ENCODE measurements at places on chromosomes 1 and 21.

- no peak for DNase-seq
Measured at GRCh38 chr1:91781901-91782622, 103.9 kb downstream of the TGFBR3 start.

- no peak for DNase-seq
Measured at GRCh38 chr1:177571076-177571475, 398.8 kb downstream of the SEC16B start.

DNA sequence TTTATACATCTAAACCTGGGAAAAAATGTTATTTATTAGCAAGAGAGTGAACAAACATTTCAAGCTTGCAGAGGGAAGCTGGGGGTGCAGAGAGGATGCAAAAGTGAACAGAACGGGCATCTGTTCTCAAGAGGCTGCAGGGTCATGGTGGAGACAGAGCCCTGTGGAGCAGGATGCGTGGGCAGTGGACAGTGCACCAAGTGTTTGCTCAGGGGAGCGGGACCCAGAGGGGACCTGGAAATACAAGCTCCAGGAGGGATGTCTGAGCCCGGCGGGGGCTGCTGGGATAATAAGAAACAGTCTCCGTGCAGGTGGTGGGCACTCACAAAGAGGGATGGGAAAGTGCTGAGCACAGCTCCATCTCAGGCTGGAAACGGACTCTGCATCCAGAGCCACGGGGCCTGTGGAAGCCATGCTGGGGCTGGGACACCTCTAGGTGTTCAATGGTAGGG, 105.3 kb upstream of the SLC45A1 start:
- no peak for DNase-seq

DNA sequence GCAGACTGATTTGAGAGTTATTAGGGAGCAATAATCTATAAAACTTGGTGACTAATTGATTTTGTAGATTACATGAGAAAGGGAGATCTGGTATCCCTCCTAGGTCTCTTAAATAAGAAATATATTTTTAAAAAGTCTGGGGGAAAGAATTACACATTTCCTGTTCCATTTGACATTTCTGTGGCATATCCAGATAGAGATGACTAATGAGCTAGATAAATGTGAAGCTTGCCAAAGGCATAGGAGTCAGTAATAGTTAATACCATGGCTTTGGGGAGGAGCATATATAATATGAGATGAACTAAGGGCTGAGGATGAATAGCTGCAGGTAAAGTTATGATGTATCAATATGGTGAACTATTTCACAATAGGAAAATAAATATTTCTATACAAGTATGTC, 663.7 kb downstream of the PTPRC start:
- no peak for DNase-seq

- DNase-seq: peak; percentile 65
Measured at GRCh38 chr1:90850898-90851710, 134.0 kb upstream of the BARHL2 start.

DNA sequence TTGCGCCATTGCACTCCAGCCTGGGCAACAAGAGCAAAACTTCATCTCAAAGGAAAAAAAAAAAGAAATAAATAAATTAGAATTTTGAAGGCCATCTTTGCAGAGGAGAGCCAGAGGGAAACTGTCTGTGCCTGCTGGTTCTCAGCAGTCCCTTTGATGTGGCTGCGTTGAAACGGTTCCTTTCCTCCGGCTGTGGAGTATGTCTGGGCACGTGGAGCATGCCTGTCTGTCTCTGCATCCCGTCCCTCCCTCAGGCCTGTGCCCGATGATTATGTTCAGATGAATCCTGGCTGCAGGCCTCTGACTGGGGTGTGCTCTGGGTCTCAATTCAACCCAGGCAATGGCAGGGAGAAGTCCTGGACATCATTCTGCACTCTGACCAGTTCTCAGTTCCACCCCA, 33.4 kb downstream of the KIAA1614 start:
- no peak for DNase-seq

GRCh38 chr1:156074661-156075060, 7.6 kb downstream of the MEX3A start:
- no peak for DNase-seq

GRCh38 chr1:26811057-26811456, 15.4 kb upstream of the ZDHHC18 start:
- DNase-seq: no peak

GRCh38 chr1:162380061-162380846, 1.3 kb upstream of the C1orf226 start:
- no peak for DNase-seq

- no peak for DNase-seq
Measured at GRCh38 chr1:208931936-208932335, 651.6 kb upstream of the CAMK1G start.

- DNase-seq: no peak
Measured at GRCh38 chr1:27117733-27118439, 37.0 kb downstream of the SLC9A1 start.

DNA sequence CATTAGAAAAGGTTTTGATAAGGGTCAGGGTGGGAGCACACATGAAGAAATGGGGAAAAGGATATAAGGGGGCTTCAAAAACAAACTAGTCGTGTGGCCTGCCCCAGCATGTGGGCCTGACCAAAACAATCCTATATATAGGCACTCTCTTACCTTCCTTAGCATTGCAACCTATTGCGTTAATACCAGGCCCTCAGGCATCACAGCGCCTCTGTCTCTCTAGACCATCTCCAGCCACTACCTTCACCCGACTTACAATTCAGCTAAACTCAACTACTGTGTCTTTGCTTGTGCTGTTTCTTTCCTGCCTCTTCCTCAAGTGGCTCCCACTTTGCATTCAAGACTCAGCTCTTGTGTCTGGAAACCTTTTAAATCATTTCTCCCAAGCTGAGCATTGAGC, 47.0 kb upstream of the GJA5 start:
- DNase-seq: no peak

- no peak for DNase-seq
Measured at GRCh38 chr1:232328486-232329102, 301.3 kb downstream of the SIPA1L2 start.

DNA sequence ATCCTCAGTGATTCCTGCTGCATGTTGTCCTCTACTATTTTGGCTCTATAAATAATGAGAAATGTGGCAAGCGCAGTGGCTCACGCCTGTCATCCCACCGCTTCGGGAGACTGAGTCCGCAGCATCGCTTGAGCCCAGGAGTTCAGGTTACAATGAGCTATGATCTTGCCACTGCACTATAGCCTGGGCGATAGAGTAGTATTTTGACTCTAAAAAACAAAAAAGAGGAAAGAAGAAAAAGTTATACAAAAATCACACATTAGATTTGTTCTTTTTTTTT, 756 bp upstream of the SLC25A44 start:
- no peak for DNase-seq

DNA sequence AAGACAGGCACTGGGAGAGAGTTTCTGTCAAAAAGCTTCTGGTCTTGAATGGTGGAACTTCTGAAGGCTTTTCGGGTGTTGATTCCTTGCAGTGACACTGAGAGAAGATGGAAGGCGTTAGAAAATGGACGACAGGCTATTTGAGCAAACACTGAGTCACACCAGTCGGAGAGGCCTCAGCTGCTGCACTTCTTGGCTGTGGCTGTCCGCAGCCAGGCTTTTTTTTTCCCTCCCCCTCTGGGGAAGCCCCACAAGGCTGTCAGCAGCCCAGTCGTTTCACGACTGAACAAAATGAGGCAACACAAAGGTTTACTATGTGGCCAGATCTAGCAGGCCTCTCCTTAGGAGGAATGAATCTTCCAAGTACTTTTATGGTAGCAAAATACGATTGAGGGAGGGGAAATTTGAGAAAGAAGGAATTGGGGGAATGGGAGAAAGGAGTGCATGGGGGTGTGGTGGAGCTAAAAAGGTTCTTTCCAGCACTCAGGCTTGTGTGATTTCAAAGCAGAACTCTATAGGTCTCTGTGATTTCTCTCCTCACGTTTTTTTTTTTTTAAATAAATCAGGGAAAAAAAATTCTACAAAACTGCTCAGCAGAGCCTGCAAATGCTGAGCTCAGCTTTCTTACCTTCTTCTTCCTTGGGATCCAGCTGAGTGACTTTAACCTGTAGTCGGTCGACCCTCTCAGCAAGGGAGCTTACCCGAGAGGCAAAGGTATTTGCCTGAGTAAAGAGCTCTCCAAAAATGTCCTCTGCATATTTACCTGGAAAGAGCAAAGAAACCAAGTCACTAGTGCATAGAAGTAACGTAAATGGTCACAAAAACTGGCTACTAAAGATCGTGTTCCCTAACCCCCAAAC, 26.1 kb downstream of the GPR3 start:
- DNase-seq: no peak

GRCh38 chr21:33872881-33873515, 42.6 kb downstream of the ATP5PO start:
- DNase-seq: no peak

DNA sequence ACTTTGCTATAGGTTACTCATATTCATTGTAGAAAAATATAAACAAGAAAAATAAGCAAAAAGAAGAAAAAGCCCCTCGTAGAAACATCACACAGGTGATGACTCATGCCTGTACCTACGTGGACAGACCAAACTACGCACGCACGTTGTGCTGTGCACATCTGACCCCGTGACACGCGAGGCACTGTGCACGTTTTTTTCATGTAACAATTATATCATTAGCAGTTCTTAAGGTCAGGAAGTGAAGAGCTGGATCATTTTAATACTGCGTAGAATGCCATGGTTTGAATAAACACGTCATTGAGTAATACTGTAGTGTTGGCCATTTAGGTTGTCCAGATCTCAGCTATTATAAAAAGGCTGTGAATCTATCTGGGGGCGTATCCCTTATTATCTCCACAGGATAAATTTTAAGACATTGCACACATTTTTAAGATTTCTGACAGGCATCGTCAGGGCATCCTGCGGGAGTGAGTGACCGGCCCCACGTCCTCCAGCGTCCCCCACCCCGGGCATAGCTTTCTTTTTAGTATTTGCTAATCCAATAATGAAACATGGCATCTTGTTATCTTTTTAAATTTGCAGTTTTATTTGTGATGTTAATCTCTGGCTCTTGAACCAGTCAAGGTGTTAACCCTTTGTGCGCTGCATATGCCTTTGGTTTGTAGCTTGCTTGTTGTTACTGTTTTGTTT, 23.4 kb upstream of the ADARB1 start:
- no peak for DNase-seq

DNA sequence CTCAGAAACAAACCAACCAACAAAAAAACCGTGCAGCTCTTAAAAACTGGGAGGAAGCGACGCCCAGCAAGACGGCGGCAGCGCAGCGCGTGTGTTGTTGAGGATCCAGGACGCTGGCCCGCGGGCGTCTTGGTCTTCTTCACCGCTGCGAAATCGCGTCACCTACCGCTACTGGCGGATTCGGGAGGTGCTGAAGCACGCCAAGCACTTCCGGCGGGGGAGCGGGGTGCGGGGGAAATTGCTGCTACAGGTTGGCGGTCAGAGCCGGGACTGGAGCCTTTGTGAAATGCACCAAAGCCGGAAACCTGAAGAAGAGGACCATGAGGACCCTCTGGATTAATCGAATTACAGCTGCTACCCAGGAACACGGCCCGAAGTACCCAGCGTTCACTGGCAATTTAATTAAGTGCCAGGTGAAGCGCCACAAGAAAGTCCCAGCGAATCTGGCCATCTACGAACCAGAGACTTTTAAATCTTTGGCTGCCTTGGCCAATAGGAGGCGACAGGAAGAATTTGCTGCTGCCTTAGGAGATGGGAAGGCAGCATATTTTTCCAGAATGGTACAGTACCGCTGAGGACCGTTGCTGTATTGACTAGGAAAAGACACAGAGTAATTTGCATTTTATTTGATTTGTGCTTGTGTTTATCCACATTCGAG, 11.9 kb upstream of the RIPPLY3 start:
- DNase-seq: no peak

GRCh38 chr1:230427981-230428380, 1.8 kb upstream of the PGBD5 start:
- DNase-seq: no peak

GRCh38 chr1:98704474-98704873, 43.0 kb downstream of the SNX7 start:
- no peak for DNase-seq

DNA sequence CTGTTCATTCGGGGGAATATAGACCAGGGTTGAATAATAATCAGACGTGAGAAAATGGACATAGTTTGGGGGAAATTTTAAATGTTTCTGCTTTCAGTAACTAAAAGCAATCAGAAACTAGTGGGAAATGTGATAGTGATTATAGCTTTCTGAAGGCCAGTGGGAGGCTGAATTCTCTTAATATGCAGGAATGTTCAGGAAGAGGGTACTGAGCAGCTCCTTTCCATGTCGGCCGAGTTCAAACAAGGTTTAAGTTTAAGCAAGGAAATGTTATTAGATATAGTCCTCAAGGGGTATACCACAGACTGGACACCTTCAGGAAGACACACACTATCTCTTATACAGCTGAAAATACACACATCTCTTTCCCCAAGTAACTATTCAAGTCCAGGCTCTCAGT, 105.5 kb downstream of the HHAT start:
- no peak for DNase-seq

DNA sequence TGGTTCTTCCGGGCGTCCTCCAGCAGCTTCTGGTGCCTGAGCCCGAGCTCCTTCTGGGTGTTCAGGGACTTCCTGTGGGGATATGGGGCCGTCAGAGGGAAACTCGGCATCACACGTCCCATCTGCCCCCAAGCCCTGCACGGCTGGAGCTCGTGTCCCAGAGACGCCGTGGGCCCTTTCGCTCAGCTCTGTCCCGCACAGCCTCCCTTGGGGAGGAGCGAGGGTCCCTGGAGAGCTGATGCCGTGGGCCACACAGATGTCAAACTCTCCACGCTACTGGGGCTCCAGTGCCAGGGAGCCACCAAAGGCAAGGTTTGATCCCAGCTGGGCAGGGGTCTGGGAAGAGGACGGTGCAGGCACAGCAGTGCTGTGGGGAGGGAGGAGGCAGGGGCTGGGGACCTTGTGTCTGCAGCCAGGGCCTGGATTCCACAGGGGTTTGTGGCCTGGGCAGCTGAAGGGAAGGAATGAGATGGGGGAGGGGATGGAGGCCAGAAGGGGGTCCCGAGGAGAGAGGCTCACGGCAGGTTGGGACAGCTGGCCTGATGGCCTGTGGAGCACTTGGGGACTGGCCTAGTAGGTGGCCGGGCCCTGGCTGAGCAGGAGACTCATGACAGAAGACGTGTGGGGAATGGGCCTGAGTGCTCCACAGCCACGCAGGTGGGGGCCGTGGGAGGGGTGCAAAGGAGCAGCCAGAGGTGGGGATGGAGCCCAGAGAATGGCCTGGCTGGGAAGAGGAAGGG, 30.4 kb downstream of the CFAP74 start:
- DNase-seq: no peak
